ENCODE measurements at places on chromosomes 12 and 14.

DNA sequence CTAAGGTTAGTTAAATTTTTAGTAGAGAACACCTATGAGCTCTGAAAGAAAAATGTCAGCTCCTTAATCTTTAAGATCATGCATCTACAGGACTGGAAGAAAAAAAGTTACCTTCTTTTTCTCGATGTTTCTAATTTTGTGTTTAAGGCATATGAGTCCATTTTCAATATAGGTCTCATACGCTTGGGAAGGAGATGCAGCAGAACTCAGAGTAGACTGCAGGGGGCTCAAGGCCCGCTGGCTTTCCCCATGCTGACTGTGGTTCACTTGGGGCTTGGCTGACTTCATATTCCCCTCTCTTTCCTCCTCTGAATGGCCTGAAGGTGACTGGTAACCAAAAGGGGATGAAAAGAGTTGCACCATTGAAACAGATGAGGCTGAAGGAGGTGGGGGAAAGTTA, 1.5 kb downstream of the CAPRIN2 start:
- no peak for DNase-seq

DNA sequence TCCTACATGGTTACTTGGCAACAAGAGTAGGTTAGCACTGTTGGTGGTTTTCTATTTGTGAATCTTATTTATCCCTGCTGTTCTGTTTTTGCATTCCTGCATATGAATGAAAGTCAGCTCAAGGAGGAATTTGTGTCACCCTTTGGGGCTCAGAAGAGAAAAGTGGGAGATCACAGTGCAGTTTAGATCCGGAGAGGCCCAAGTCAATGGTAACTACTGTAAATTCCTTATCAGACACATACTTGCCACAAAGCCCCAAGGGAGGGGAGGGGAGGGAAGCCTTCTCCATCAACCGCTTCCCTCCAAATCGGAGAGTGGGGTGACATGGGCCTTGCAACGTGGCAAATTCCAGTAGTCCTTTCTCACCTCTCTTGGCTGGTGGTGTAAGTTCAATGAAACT, 15.0 kb downstream of the GSG1 start:
- no peak for DNase-seq

DNA sequence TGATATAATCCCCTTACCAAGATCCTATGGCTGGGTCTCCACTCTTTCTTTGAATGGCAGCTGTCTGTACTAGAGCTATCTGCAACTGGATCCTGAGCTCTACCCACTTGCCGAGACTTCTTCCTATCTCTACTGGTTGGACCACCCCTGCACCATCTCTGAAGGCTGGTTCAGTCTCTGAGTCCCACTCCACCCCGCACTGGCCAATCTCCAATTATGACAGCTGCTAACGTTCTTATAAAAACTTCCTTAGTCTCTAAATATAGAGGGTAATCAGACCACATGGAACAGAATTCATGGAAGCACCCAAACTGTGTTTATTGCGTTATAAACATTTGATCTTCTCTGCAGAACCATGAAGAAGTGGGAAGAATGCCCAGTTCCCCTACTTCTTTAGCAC, 186.6 kb upstream of the EEA1 start:
- no peak for DNase-seq

DNA sequence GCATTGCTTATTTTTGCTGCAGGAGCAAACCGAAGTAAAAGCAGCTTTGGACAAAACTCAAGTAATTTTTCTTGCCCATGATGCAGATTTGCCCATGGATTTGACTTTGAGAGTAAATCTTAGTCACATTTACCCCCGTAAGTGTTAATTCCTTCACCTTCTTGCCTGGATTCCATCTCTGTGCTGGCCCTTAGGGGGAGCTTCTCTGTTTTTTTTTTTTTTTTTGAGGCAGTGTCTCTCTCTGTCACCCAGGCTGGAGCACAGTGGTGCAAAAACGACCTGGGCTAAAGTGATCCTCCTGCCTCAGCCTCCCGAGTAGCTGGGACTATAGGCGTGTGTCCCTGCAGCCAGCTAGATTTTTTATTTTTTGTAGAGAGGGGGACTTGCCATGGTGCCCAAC, 210.2 kb downstream of the FUT8 start:
- no peak for DNase-seq

- no peak for DNase-seq
Measured at GRCh38 chr12:75271576-75271975, 58.5 kb downstream of the CAPS2 start.

- no peak for DNase-seq
Measured at GRCh38 chr12:69059465-69060457, 126.8 kb upstream of the CPM start.

GRCh38 chr12:96587691-96588090, 98.3 kb downstream of the CFAP54 start:
- no peak for DNase-seq

GRCh38 chr14:24278424-24278823, 7.0 kb upstream of the RABGGTA start:
- no peak for DNase-seq

DNA sequence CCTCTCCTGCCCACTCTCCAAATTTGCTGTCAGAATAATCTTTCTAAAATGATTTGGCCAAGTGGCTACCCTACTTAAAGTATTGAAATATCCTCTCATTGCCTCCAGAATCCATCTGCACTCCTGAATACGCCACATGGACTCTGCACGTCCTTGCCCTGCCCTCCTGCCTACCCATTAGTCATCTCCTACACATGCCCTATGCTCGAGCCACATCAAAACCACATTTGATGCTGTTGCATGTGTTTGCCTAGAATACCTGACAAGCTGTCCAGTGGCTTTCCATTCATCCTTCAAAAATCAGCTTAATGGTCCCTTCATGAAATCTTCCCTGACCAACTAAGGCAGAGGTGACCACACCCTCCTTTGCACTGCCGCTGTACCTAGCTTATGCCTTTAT, 17.0 kb downstream of the VCPKMT start:
- DNase-seq, result no peak

GRCh38 chr12:117468016-117468415, 106.6 kb upstream of the NOS1 start:
- no peak for DNase-seq

- DNase-seq, result no peak
Measured at GRCh38 chr12:89799316-89799715, 90.7 kb upstream of the ATP2B1 start.

GRCh38 chr12:108312693-108313189, 26.4 kb downstream of the CMKLR1 start:
- DNase-seq, result no peak

GRCh38 chr12:24039113-24039525, 89.6 kb upstream of the SOX5 start:
- no peak for DNase-seq
